Aortic smooth muscle cell (primary cell): ENCODE measurements at places on chromosomes 2 and 18. TPM values are rescaled to one million over a fixed set of nuclear protein-coding genes. Genes with fewer than 3 reads are reported as not detected.

IL18RAP gene
- total RNA-seq: not detected in 2 replicates

C2orf80 gene
- total RNA-seq: not detected in 2 replicates

FSHR gene
- not detected in 2 replicates for total RNA-seq

C1GALT1C1L gene
- total RNA-seq: 0.31 and 0.66 TPM in 2 replicates

TIA1 gene
- 93.3 and 123 TPM in 2 replicates for total RNA-seq

MFSD2B gene
- under 0.01 TPM in 1 of 2 replicates, not detected in the other for total RNA-seq

ARHGEF4 gene
- 1.3 and 2.8 TPM in 2 replicates for total RNA-seq

HMSD gene
- not detected in 2 replicates for total RNA-seq

SIX3 gene
- total RNA-seq: not detected in 2 replicates

CXCR2 gene
- not detected in 2 replicates for total RNA-seq

RPRM gene
- not detected in 2 replicates for total RNA-seq

SERPINB13 gene
- not detected in 2 replicates for total RNA-seq

FSIP2 gene
- total RNA-seq: 0.06 and 0.13 TPM in 2 replicates

PAIP2B gene
- total RNA-seq: 0.12 and 0.26 TPM in 2 replicates

DSC2 gene
- total RNA-seq: under 0.01 TPM in 1 of 2 replicates, not detected in the other

ALK gene
- 0.13 TPM in 1 of 2 replicates, not detected in the other for total RNA-seq

ZNF532 gene
- 40.0 and 55.5 TPM in 2 replicates for total RNA-seq

FBXO41 gene
- total RNA-seq: 0.06 and 0.40 TPM in 2 replicates

SULT1C2 gene
- total RNA-seq: not detected in 2 replicates

SLC8A1 gene
- total RNA-seq: 11.6 and 31.2 TPM in 2 replicates

AOX1 gene
- total RNA-seq: 23.0 and 62.9 TPM in 2 replicates

IL37 gene
- total RNA-seq: not detected in 2 replicates

ABCG8 gene
- not detected in 2 replicates for total RNA-seq

ZNF396 gene
- 3.0 and 3.2 TPM in 2 replicates for total RNA-seq

CENPO gene
- total RNA-seq: 10.1 and 15.1 TPM in 2 replicates

DOK6 gene
- total RNA-seq: 2.1 and 3.0 TPM in 2 replicates
